CD4-positive, CD25-positive, alpha-beta regulatory T cell (primary cell): ENCODE measurements at places on chromosomes 5 and 9. TPM values are rescaled to one million over a fixed set of nuclear protein-coding genes. Genes with fewer than 3 reads are reported as not detected.
A peak's percentile ranks its signal among the peaks of the same experiment; 100 is the strongest.

DNA sequence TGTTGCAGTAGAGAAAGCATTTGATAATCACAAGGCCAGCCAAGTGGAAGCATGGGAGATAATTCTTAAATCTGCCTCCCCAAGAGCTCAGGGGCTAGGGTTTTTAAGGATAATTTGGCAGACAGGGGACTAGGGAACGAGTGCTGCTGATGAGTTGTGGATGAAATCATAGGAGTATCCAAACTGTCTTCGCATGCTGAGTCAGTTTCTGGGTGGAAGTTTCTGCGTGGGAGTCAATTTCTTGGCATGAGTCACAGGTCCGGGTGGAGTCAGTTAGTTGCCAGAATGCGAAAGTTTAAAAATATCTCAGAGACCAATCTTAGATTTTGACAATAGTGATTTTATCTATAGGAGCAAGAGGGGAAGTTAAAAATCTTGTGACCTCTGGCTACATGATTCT is 112.6 kb downstream of the TMC1 start:
- DNase-seq = no peak

TMEM161B gene
- total RNA-seq = 30.1 TPM

DNA sequence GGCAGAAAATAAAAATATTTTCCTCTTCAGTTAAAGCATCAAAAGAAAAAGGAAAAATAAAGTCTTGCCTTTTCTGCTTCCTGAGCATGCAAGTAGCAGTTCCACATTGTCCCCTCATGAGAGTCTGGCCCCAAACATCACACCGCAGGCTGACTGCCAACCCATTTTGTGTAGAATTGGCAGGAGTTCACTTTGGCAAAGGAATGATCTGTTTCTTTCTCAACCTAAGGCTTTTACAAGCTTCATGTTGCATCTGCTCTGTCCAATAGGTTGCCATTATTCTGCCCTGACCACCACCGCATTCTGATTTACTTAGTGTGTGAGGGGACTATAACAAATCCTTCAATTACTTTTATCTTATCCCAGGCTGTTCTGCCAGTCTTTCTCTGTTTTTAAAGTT is 249.5 kb downstream of the ISL1 start:
- no peak for DNase-seq

RASEF gene
- total RNA-seq = not detected

DNA sequence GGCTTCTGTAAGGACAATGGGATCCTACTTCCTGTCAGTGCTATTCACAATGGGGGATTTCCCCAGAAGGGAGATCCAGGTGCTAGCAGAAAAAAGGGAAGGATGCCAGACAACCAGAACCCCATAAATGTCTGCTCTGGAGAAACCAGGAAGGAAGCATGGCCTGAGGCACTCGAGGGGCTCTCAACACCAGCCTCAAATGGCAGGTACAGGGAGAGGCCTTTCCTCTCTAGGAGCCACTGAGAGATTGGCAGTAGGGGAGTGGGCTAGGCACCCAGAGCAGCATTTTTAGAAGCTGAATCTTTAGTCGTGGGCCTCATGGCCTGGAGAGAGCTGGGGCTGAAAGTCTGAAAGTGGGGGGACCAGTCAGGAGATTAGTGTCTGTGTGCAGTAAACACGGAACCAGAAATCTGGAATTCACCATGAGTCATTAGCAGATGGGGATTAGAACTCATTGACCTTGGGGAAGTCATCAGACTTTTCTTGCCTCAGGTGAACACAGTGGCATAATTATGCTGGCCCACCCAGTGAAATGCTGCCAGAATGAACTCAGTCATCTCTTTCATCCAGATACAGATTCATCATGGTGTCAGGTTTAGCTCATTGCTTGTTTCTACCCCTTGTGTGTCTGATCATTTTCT is 28.3 kb downstream of the ARHGEF28 start:
- DNase-seq = no peak

CD72 gene
- 7.9 TPM for total RNA-seq

GRCh38 chr5:173972925-173973615 is 15.9 kb upstream of the C5orf47 start:
- DNase-seq = peak; percentile 65

GRCh38 chr9:127846443-127847177 is 7.8 kb downstream of the ENG start:
- no peak for DNase-seq

GRCh38 chr9:35619800-35620158 is 1.6 kb upstream of the CD72 start:
- no peak for DNase-seq

- no peak for DNase-seq
Observed at GRCh38 chr9:135038331-135038730, 49.1 kb upstream of the OLFM1 start.

DNA sequence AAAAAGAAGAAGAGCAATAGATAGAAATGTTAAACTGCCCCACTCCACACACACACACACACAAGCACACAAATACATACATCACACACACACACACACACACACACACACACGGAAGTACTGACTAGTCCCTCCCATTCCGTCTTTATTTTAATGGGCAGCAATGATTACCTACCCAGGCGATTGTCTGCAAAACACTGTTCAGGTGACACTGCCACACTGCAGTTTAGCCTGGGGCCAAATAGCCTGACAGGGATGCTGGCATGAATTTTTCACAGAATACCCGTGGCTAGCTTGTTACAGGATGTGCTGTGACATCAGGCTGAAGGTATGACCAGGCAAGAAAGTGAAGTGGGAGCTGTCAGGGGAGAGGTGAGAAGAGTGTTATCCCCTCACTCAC is 86.9 kb downstream of the FRMD3 start:
- DNase-seq = no peak

- DNase-seq = no peak
Observed at GRCh38 chr5:43875741-43876140, 272.8 kb downstream of the NNT start.

COL23A1 gene
- total RNA-seq = not detected

DNA sequence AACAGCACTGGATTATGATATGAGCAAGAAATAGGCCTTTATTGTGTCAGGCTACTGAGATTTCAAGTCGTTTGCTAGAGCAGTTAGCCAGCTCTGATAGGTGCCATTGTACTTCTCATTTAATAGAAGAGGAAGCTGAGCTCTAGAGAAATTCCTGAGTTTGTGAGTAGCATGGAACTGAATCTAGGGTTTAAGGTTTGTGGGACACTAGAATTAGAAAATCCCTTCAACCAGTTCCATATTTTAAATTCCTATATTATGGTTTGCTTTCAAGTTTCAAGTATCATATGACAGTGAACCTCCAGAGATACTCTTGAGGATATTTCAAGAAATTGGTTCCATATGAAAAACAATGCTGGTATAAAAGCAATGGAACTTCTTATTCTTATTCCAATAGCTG is 87.6 kb downstream of the ANKRD55 start:
- no peak for DNase-seq

GRCh38 chr5:94239266-94239665 is 379.1 kb downstream of the KIAA0825 start:
- DNase-seq = no peak

GRCh38 chr9:3193791-3194190 is 332.0 kb downstream of the RFX3 start:
- no peak for DNase-seq
